Activated T-helper 1 cell treated with anti-CD3 and anti-CD28 coated beads, Interleukin-2, amount 50 U/mL, for 16 hours (primary cell): ENCODE measurements at places on chromosomes 16 and 17.
A peak's percentile ranks its signal among the peaks of the same experiment; 100 is the strongest.

DNA sequence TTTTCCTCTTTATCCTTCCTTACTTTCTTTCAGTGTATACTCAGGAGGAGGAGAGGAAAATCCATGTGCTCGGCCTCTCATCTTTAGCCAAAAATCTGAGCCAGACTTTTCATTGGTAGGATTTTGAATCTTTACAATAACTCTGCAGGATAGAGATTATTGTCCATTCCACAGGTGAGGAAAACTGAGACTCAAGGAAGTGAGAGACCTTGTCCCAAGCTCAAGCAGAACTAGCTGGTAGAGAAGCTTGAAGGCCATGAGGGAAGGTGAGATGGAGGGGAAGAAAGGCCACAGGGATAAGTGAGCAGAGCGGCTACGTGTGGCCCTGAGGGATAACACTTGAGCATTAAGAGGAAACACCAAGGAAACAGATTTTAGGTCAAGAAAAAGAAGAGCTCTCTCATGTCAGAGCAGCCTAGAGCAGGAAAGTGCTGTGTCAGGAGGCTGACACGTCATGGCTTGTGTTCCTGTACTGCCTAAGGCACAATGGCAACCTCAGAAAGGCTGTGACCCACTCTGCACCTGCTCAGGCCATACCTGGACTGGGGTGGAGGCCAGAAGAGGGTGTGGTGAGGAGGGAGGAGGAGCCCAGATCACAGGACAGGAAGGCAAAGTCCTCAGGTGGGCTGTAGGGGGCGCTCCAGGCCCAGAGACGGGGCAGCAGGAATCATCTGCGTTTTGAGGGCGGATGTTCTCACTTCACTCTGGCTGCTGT, 11.9 kb downstream of the MT4 start:
- peak; percentile 68 for DNase-seq

DNA sequence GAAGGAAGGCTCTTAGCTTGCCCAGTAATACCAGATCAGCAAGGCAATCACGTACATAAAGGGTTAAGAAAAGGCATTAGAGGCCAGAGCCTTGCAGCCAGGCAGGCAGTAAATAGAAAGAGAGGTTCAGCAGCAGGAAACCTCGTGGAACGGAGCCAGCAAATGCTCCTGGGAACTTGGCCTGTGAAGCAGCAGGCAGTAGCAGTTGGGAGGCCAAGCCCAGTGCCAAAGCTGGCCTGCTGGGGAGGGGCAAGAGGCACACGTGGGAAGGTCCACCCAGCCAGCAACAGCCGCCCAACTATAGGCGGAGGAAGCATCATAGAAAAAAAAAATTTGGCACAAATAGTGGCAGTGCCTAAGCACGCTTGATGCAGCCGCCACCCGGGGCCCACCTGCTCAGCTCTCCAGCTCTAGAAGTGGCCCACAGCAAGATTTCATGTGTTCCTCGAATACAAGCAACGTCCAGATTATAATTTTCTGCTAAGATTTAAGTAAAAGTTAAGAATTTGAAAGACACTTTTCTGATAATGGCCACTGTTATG, 2339.5 kb downstream of the TP53TG3F start:
- no peak for DNase-seq

DNA sequence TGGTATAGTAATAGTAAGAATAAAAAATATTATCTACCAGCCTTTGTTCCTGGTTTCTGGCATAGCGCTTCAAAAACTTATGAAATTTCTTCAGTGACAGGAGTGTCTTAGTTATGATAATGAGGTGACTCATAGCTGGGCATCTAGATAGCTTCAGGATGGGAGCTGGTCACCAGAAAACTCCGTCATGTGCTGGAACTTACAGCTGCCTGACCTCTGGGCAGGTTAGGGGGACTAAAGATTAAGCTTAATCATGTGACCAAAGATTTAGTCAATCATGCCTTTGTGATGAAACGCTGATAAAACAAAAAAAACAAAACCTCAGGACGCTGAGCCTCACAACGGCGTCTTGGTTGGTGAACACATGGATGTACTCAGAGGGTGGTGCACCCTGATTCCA, 154.2 kb downstream of the MYO1D start:
- DNase-seq: no peak

- DNase-seq: no peak
Measured at GRCh38 chr17:33261820-33262219, 31.3 kb downstream of the ASIC2 start.

GRCh38 chr16:4115949-4116318, 308 bp downstream of the ADCY9 start:
- no peak for DNase-seq

- DNase-seq: no peak
Measured at GRCh38 chr16:66569827-66570405, 3.7 kb downstream of the CMTM1 start.

GRCh38 chr17:77883213-77883650, 75.3 kb upstream of the TNRC6C start:
- DNase-seq: no peak

- no peak for DNase-seq
Measured at GRCh38 chr17:73785958-73786743, 141.9 kb upstream of the SDK2 start.

DNA sequence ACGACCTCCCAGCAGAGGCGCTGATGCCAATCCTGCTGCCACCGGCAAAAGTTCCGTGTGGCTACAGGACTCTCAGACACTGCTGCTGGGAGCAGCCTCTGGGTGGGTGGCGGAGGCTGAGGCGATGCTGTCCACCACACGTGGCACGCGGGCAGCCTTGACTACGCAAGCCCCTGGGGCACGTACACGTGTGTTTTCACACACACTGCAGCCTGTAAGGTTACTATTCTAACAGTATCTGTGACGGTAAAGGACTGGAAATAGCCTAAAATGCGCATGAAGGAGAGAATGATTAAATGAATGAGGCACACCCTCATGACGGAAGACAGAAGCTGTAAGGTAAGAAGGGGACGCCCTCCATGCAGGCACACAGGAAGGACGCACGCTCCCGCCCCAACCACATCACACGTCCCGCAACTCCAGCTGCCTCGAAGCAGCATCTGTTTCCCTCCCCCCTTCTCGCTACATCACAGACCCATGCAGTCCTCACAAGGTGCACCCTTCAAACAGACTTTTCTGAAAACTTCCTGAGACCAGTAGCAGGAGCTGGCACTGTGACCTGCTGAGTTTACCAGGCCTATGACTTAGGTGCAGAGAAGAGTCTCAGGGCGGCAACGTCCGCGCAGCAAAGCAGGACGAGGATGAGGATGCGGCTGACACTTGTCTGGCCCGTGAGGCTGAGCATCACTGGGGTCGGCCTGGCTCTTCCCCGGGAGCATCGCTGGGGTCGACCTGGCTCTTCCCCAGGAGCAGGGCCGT, 28.7 kb upstream of the FASN start:
- peak; percentile 70 for DNase-seq

DNA sequence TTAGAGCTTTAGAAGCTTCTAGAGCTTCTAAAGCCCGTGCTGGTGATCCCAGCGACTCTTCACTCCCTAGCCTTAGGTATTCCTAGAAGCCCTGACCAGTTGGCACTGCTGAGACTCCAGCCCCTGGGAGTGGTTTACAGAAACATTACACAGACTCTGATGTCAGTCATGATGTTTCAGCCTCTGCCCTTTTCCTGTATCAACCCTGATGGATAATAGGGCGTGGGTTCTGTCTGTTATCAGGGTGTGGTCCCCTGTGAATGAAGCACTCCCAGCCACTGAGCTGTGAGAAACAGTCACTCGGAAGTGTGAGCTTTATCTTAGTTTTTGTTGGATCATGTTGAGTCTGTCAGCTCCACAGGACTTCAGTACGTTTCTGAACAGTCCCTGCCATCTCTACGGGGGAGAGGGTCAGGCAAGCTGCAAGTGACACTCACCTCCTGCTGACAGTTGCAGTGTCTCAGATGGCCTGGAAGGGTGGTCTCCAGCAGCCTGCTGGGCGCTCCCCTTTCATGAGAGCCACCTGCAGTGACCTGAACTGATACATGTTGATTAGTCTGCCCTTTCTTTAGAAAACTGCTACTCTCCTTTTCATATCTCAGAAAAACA, 12.8 kb downstream of the GOSR2 start:
- DNase-seq: no peak

DNA sequence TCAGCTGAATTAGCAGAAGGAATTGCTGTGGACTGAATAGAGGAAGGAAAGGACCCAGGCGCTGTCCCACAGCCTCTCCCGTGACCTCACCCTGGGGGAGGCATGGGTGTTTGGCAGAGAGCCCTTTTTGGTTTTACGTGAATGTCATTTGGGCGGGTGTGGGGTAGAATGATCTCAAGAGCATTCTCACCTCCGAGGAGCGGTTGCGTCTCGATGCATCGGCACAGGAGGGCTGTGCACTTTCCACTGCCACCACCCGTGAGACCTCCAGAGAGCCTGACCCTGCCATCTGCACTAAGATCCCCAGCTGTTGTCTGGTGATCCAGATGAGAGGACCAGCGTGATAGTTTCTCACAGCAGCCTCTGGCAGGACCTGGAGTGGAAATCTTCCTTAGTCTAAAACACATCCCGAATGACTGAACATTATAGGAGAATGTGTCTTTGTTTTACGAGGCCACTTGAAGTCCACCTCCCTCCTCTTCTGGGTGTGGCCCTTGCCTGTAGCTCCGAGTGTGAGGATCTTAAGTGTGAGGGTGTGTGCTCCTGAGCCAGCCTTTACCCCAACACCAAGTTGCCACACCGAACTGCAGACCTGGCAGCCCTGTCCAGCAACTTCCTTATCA, 29.3 kb downstream of the FOXK2 start:
- no peak for DNase-seq

GRCh38 chr16:6863135-6863534, 469.5 kb upstream of the RBFOX1 start:
- DNase-seq: no peak

- DNase-seq: no peak
Measured at GRCh38 chr17:28071891-28072606, 29.6 kb downstream of the NLK start.

GRCh38 chr17:50583641-50584040, 23.1 kb downstream of the CACNA1G start:
- no peak for DNase-seq

GRCh38 chr17:66326476-66327047, 24.1 kb downstream of the PRKCA start:
- DNase-seq: no peak

DNA sequence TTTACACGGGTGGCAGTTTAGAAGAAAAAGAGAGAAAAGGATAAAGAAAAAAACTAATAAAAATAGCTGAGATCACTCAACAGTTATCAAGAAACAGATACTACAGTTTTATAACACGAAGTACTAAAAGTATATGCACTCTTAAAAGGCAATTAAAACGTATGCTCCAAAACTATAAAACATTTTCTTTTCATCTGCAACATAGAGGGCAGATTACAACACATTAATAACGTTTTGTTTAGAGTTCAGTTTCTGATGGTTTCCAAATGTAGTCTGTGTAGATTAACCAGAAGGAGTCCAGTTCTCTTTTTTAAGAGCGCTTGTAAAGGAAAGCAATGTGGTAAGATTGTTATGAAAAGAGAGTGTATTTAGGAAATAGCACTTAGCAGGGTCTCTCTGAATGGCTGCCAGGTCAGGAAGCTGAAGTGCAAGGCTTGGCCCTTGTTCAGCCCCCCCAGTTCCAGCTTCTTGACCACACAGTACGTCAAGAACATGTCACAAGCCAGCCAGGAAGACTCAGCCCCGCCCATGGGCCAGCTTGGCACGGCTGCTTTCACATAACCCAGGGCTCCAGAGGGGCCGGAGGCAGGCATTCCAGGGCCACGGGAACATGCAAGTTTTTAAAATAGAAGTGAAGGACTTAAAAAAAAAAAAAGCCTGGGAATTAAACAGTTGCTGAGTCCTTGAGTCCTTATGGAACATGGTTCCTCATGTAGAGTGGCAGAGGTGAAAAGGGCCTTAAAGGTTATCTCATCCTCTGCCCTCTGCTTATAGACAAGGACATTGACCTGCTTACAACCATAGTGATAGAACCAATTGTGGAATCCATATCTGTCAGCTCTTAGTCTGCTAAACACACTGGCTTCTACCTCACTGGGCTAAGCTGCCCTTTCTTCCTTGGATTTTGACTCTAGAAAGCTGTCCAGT, 147.4 kb upstream of the TBX2 start:
- no peak for DNase-seq

- no peak for DNase-seq
Measured at GRCh38 chr17:49447628-49448302, 33.1 kb upstream of the PHB1 start.

GRCh38 chr16:23005951-23006350, 143.3 kb downstream of the USP31 start:
- DNase-seq: no peak

DNA sequence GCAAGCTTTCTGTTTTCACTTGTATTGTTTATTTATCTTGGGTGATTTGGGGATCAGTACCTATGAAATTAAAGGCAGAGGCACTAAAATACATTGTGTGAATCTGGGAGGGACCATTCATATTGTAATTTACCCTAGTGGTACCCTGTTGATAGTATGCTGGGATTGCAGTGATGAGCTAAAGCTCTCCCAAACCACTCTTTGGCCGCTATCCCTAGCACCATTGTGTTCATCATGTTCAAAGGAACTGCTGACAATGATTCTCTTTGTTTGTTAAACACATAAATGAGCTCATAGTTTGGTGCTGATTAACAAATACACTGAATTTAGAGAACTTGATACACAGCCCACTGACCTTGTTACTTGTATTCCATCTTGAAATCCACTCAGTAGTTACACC, 1469.8 kb downstream of the CDH11 start:
- no peak for DNase-seq

GRCh38 chr17:73138541-73139138, 26.2 kb upstream of the SSTR2 start:
- no peak for DNase-seq

DNA sequence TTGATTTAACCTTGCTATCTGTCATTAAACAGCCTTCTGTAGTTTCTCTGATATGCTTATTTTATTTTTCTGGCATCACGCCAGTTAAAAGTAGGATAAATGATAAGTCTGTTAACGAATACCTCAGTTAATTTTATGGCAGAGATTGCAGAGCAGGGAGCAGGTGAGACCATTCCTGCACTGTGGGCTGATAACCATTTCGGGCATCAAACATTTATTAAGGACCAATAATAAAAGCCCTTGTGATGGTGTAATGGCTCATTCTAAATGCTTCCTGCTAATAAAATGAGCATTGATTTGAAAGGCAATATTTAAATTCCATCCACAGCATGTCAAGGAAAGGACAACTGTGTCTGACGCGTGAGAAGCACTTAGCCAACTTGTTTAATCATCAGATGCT, 94.1 kb downstream of the ASIC2 start:
- no peak for DNase-seq

- no peak for DNase-seq
Measured at GRCh38 chr16:14378131-14378551, 251.9 kb downstream of the PARN start.

DNA sequence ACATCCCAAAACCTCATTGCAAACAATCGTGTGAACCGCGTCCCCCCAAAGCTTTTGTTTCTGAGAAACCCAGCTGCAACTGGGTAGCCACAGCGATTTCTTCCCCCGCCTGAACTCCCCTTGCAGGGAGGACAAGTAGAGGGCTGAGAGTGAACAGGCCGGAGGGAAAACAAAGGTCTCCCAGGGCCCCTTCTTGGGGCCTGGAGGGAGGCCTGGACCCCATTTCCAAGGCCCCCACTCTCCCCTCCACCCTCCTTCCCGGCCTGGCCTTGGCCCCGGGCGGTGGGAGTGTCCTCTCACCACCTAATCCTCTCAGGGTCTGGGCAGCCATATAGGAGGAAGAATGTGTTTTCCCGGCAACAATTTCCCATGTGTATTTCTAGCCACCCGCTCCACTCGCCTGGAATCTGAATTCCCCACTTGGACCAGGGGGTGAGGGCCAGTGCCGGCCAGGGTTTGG, 2.6 kb downstream of the GLIS2 start:
- no peak for DNase-seq
